ENCODE measurements at places on chromosomes 11 and 22.
A peak's percentile ranks its signal among the peaks of the same experiment; 100 is the strongest.

DNA sequence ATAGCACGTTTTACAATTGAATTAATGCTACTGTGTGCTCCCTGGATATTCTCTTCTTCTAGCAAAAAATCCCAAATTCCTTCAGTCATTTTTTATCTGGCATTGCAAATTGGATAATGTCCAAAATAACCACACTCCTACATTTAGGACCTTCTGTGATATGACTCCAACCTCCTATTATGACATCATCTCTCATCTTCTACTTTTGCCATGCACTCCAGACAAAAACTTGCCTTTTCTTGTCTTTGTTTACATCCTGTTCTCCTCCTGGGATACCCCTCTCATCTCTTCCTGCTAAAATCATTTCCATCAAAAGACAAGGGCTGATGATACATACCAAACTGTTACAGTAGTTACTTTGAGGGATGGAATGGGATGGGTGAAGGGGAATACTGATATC, 20.6 kb upstream of the TMEM218 start:
- no peak for DNase-seq

GRCh38 chr11:27381238-27381666, 18.2 kb upstream of the CCDC34 start:
- no peak for DNase-seq

- no peak for DNase-seq
Observed at GRCh38 chr11:59184691-59185339, 12.9 kb downstream of the DTX4 start.

DNA sequence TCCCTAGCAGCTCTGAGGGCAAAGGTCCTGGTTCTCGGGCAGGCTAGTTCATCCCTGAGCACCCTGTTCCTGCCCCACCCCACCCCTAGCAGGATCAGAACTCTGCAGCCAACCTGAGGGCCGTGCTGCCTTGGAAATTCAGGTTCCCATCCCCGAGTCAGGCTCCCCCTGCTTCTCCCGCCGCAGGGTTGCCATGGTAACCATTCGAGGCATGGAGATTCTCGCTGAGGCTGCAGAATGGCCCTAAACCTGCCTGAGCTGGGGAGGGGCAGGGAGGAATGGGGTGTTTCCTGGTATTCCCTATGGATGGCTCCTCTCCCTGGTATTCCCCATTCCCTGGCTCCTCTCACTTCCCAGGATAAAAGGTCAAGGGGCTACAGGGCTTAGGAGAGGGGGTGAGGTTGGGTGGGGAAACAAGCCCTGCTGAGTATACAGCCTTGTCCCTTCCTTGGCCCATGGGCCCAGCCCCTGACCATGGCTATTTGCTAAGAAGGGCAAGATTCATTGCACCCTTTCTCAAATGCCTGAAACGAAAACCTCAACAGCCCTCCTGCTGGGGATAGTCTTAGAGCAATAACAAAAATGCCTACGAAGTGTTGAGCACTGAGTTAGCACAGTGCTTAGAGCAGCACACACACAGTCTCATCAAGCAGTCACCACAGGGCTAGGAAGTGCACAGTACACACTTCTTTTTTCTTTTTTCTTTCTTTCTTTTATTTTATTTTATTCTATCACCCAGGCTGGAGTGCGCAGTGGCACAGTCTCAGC, 58.7 kb downstream of the CHST1 start:
- no peak for DNase-seq

DNA sequence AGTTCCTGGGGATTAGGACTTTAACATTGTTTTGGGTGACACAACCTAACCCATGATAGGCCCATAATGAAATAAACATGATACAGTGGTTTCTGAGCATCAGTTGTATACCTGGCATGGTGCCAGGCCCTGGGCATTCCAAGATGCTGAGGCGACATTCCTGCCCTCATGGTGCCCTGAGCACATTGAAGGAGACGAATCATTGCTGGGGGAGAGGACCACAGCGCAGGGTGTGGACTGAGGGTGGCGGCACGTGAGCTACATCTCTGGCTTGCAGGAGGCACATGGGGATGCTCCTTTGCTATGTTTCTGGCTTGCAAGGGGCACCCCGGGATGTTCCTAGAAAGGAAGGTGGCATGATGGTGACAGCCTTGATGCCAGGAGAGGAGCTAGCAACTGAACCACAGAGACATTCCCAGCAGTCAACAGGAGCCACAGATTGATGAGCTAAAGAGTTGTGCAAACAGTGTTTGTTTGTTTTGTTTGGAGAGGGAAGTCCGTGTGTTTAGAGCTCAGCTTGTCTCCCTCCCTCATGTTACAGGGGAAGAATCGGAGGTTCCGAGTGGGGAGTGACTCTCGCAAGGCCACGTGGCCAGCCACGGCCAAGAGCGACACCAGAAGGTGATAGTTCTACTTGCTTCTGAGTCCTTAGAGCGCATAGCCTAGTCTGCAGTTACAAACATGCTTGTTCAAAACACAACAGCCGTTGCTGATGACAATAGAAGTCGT, 106.4 kb downstream of the MIAT start:
- DNase-seq, result no peak

- no peak for DNase-seq
Observed at GRCh38 chr11:41895081-41895480, 435.6 kb upstream of the LRRC4C start.

DNA sequence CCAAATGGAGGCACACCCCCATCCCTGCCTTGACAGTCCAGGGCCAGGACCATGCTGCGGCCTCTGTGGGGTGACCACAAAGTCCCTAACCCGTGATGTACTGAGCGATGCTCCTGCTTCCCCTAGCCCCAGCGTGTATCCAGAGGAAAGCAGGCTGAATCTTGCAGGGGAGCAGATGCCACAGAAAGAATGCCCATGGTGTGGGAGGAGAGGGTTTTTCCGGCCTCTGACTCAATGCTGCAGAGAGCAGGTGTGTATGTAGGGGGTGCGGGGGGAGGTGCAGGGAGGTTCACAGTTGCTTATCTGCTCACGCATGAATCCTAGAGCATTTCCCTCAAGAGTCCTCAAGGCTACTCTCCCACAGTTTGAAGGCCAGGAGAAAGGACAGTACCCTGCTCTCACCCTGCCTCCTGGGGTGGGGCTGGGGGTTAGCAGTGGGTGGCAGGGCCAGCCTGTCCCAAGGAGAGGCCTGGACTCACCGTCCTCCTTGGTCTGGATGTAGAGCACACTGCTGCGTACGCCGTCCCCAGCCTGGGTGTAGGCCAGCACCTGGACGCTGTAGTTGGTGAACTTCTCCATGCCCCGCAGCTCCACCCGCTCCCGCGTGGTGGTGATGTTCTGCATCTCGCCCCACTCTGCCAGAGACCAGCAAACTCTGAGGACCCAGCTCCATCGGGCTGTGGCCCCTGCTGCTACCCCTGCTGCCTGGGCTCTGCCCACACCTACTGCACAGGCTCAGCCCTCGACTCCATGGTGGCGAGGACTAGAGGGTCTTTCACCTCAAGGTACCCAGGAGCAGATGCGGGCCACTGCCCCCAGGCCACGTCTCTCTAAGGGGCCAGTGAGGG, 130.8 kb downstream of the CEP164 start:
- DNase-seq, result peak; percentile 72

GRCh38 chr11:131229221-131229620, 141.2 kb upstream of the NTM start:
- no peak for DNase-seq

- DNase-seq, result peak; percentile 92
Observed at GRCh38 chr11:65112546-65113360, 1.1 kb downstream of the TM7SF2 start.

DNA sequence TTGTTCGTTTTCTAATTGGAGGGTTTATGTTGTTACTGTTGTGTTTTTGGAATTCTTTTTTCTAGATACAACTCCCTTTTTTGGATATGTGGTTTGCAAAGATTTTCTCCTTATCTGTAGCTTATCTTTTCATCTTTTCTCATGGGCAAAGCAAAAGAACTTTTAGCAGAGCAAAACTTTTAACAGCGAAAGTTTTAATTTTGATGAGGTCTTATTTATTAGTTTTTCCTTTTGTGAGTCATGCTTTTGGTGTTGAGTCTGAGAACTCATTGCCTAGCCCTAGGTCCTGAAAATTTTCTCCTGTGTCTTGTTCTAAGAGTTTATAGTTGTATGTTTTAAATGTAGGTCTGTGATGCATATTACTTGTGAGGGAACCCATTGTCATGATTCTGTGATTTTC, 99.4 kb downstream of the TEAD1 start:
- DNase-seq, result no peak
